CMK (cell line): ENCODE measurements at places on chromosomes 3 and 15.

GRCh38 chr3:4865714-4866113 is 113.5 kb upstream of the BHLHE40 start:
- no peak for DNase-seq

- DNase-seq = no peak
Observed at GRCh38 chr15:51939216-51939615, 32.4 kb downstream of the LEO1 start.

GRCh38 chr3:44323341-44323955 is 15.1 kb upstream of the TCAIM start:
- no peak for DNase-seq

DNA sequence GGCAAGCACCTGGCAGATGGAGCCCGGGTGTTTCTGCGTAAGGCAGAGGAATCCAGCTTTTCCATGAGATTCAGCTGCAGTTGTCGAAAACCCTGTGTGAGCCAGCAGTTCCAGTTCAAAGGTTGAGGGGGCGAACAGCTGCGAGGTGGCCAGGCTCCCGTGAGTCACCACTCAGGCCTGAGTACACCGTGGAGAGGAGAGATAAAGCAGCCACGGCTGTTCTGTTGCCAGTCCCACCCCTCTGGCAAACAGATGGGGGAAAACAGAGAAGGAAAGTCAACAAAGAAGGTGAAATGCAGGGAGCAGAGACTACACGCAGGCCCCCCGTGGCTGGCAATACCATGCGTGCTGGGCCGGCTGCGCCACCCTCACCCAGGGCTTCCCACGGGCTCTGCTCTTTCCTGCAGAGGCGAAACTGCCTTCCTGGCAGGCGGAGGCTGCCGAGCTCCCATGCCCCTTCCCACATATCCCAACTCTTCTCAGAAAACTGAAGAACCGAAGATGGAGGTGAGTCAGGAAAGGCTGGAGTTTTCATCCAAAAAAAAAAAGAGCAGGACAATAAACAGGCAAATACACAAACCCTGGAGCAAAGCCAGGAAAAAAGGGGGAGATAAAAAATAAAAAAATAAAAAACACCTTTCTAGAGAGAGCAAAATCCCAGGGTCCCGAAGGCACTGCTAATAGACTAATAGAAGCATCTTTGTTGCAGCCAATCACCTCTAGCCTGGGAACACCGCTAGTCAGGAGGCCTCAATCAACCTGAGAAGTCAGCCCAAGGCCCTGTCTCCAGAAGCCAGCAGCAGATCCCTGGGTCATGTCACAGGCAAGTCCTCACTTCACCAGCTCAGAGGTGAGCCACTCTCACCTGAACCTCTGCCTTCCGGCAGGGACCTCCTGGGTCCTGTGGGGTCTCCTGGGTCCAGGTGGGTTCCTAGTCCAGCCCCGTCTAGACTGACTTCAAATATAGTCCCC is 37.7 kb downstream of the FAM174B start:
- DNase-seq = no peak

- DNase-seq = no peak
Observed at GRCh38 chr15:56759450-56759845, 26.1 kb upstream of the ZNF280D start.

- no peak for DNase-seq
Observed at GRCh38 chr15:98823012-98823458, 174.7 kb downstream of the IGF1R start.

DNA sequence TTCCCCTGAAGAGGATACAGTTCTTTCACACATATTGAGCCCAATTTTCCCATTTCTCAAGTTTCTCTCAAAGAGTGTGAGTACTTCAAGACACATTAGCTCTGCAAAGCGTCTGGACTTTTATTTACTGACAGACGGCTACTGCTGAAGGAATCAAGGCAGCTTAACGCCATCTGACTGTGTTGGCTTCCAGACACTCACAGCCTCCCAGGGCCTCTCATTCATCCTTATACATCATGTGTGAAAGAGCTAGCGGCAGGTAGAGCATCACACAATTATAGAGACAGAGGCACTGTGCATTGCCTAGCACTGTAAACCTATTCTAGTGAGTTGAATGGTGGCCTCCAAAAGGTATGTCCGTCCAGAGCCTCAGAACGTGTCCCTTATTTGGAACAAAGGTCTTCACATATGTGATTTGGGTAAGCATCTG is 284.1 kb upstream of the STT3B start:
- DNase-seq = no peak

DNA sequence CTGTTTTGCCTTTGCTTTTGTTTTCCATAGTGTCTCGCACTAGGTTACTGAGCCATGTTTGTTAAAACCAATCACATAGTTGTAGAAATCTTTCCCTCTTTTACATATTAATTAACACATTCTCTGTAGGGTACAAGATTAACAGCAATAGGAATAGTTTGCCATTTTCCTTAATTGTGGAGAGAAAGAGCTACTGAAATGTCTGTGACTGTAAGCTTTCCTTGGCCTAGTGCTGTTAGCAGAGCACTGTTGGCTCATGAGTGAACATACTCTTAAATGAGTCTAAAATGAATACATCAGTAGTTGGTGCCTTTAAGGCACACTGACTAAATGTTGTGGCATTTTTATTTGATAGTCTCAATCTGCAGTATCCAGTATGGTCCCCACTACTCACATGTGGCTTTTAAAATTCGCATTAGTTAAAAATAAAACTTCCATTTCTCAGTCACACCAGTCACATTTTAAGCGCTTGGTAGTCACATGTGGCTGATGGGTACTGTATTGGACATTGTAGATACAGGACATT is 28.2 kb downstream of the CHD2 start:
- no peak for DNase-seq

GRCh38 chr15:101710806-101711205 is 13.5 kb downstream of the TARS3 start:
- no peak for DNase-seq

GRCh38 chr15:70825841-70826240 is 28.1 kb downstream of the LARP6 start:
- DNase-seq = no peak

DNA sequence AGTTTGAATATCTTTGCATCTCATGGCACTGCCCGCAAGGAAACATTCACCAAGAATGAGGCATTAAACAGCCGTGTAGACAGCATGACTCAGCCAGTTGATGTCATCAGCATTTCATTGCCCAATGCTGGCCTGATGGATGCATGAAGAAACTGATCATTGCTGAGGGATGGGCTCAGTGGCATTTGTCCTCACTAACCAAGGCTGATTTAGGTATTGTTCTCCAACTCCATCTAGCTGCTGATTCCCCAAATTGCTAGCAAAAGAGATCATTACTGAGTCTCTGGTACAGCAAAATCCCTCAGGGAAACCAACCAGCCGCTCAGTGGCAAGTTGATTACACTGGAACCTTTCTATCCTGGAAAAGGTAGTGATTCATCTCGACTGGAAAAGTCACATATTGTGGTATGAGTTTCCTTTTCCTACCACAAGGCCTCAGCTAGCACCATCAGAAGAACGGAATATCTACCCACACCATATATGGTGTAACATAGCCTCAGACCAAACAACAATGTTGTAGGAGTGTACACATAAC is 186.5 kb upstream of the GAP43 start:
- no peak for DNase-seq

DNA sequence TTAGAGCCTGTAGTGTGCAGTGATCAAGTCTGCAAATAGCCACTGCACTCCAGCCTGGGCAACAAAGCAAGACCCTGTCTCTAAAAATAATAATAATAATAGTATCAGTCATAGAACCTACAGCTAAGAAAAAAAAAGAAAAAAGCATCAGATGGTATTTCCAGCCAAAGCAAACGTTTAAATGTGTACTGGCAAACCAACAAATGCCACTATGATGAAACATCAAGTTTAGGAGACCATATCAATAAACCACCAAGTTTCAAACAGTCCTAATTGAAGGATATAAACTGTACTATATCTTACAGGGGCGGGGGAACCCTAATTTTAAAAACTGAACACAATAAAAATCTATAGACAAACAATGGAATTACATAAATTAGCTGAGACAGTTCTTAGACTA is 6.4 kb downstream of the UBP1 start:
- DNase-seq = no peak

DNA sequence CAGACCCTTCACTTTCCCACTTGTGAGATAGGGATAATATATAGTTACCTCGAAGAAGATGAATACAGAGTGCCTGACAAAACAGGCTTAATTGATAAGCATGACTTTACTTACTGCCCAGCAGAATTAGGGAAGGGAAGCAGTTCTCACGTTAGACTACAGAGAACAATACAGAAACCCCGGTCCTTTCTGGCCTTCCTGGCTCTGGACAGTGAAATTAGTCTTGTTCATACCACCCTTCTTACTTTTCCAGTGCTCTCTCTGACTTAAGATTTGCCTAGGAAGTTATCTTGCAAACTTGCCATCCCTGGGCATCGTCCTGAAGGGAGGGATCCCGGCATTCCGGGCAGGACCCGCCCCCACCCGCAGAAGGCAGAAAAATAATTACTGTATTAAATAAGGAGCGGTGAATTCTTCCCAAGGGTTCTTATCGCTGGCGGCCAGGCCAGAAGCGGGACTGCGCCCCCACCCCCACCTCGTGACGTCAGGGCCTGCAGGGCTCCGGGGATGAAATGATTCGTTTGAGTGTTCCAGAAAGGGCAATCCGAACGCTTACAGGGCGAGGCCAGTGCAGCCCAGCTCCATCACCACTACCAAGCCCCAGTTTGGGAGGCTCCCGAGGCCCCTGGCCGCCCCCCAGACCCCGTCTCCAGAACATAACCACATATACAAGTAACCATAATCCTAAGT is 8.4 kb downstream of the SOX2 start:
- no peak for DNase-seq
